Stimulated activated CD4-positive, alpha-beta T cell treated with anti-CD3 and anti-CD28 coated beads, Interleukin-4, amount 100 ng/mL, for 1 hour (primary cell): ENCODE measurements at places on chromosomes 7 and 10.

GRCh38 chr10:18400201-18400905 is 251.0 kb downstream of the NSUN6 start:
- DNase-seq = no peak

- DNase-seq = no peak
These were observed 83.0 kb upstream of the ADRB1 start for GRCh38 chr10:113960617-113961181.

GRCh38 chr7:707296-708000 is 19.1 kb upstream of the DNAAF5 start:
- no peak for DNase-seq

- DNase-seq = no peak
These were observed 128.9 kb downstream of the ZNF365 start for GRCh38 chr10:62502995-62503613.
